ENCODE measurements at places on chromosomes 12 and 14.

- DNase-seq, result no peak
Measured at GRCh38 chr12:54134850-54135249, 53.9 kb downstream of the SMUG1 start.

DNA sequence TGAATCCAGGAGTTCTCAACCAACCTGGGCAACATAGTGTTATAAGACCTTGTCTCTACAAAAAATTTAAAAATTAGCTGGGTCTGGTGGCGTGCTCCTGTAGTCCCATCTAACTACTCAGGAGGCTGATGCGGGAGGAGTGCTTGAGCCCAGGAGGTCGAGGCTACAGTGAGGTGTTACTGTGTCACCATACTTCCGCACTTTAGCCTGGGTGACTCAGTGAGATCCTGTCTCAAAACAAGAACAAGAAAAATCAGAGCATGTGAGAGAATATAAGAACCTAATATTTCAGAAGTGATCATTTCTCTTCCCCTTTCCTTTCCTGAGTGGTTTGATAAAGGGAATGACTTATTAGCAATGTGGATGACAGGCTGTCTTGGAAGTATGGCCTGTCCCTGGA is 9.5 kb downstream of the TRAF3 start:
- DNase-seq, result no peak

DNA sequence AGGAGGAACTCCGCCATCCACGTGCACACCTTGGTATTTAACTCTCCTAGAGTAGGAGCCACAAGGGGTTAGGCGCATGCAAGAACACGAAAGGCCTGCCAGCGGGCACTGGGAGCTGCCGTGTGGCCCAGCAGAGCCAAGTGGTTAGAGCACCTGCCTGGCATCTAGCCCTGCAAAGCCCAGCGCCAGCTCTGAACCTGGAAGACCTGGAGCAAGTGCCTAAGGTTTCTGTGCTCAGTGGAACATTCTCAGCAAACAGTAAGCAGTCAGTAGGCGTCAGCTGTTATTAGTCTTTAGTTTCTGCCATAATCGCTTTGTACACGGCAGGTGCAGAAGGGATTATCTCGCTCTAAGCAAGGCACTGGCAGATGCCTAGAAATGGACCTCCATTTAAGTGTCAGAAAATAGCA is 55.4 kb downstream of the SETD3 start:
- no peak for DNase-seq

DNA sequence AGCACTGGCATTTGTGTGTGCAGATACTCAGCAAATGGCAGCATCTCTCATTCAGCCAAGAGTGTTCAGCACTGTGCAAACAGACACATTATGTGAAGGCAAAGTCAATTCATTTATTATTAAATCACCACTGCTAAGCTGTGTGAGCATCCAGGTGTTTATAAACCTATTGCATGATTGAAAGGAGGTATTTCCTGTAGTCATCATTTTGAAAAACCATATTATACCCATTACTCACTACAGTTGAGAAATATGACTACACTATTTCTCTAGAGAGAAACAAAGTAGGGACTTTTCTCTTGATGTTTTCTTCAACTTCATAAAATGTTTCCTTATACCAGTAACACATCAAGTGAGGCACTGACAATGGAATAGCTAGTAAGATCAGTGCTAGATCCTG is 13.7 kb downstream of the SPX start:
- DNase-seq, result no peak

DNA sequence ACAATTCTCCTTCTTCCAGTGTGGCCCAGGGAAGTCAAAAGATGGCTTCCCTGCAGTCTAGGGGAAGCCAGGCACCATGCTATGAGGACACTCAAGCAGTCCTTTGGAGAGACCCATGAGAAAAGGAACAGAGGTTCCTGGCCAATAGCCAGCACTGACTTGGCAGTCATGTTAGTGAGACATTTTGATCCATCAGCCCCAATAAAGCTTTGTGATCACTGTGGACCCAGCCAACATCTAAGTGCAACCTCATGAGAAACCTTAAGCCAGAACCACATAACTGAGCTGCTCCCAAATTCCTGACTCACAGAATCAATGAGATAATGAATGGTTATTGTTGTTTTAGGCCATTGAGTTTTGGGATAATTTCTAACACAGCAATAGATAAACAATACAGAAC is 51.0 kb upstream of the NAP1L1 start:
- no peak for DNase-seq

- DNase-seq, result no peak
Measured at GRCh38 chr12:80165746-80166145, 66.4 kb downstream of the OTOGL start.

DNA sequence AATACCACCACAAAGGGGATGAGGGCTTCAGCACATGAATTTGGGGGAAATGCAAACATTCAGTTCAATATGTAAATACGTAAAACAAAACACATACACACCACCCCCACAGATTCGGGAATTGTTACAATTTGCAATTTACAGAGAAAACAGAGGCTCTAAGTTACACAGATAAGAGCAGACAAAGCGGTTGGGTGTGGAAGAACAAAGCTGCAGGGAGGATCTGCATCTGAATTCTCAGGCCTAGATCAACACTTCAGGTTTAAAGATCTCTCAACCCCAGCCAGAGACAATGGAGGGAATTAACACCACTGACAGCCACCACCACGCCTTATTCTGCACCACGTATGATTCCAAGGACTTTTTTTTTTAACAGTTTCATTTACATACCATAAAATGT is 375.5 kb downstream of the BCL11B start:
- DNase-seq, result no peak

GRCh38 chr12:54016478-54016964 is 7.7 kb downstream of the HOXC8 start:
- no peak for DNase-seq

- no peak for DNase-seq
Measured at GRCh38 chr14:57530571-57530970, 36.9 kb upstream of the CCDC198 start.

DNA sequence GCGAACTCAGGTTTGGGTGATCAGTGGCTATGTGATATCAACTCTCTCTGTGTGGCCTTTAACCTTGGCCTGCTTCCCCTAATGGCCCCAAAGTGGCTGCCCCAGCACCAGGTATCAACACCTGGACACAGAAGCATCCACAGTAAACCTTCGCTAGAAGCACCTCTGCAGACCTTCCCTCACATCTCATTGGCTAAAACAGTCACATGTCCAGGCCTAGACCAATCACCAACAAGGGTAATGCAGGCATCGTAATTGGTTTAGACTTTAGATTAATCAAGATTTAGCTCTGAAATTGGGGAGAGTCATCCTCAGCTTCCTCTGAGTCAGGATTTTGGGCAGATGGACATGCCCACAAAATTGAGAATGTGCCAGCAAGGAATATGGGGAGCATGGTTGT is 92.5 kb upstream of the MYL2 start:
- DNase-seq, result no peak

DNA sequence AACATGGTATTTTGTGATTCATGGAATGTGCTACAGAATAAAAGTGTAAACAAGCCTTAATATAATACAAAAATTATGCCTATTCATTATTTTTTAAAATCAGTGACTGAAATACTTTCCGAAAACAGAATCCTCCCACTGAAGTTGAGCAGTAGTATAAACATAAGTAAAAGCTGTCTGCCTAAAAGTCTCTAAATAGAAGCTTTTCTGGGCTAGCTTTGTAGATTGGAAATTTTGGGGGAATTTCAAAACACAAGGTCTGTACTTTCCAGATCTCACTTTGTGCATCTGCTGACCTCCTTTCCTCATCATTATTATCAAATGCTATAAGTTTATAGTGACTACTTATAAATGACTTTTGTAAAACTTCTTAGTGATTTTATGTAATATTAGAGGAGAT is 80.4 kb upstream of the TRHDE start:
- DNase-seq, result no peak

DNA sequence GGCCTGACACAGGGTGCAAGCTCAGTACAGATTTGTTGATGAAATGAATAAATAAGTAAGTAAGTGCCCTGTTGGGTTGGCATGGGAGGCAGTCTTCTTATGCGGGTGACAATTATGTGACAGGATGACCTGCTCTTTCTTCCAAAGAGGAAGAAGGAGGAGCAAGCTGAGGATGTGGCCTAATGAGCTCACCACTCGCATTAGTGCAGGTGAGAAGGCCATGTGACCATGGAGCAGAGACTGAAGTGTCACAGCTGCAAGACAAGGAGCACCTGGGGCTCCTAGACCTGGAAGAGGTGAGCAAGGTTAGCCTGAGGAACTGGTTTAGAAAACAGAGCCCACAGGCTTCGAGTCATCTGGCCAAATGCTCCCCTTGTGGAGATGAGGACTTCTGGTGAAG is 34.9 kb downstream of the LRTM2 start:
- no peak for DNase-seq

- DNase-seq, result no peak
Measured at GRCh38 chr14:24630872-24631477, 3.0 kb downstream of the GZMB start.

GRCh38 chr12:78494911-78495310 is 369.7 kb upstream of the SYT1 start:
- no peak for DNase-seq

GRCh38 chr12:57477710-57478681 is 1.7 kb downstream of the ARHGAP9 start:
- peak; percentile 70 for DNase-seq

DNA sequence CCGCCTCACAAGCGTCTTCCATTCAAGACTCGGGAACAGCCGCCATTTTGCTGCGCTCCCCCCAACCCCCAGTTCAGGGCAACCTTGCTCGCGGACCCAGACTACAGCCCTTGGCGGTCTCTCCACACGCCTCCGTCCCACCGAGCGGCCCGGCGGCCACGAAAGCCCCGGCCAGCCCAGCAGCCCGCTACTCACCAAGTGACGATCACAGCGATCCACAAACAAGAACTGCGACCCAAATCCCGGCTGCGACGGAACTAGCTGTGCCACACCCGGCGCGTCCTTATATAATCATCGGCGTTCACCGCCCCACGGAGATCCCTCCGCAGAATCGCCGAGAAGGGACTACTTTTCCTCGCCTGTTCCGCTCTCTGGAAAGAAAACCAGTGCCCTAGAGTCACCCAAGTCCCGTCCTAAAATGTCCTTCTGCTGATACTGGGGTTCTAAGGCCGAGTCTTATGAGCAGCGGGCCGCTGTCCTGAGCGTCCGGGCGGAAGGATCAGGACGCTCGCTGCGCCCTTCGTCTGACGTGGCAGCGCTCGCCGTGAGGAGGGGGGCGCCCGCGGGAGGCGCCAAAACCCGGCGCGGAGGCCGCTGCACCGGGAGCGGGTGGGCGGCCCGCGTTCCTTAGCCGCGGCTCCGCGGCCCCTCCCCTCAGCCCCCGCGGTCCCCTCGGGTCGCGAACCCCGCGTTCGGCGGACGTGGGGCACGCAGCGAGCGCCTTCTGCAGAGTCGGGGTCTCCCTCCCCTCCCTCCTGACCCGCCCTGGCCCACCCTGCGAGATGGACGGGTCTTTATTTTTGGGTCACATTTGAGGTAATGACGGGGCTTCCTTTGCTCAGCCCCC is at the start of gene UBC:
Gene UBC (minus strand): TSS at position 259 of the 847 bp plus-strand sequence. CDS start 879 bp downstream, outside the sequence.
- peak; percentile 86 for DNase-seq

DNA sequence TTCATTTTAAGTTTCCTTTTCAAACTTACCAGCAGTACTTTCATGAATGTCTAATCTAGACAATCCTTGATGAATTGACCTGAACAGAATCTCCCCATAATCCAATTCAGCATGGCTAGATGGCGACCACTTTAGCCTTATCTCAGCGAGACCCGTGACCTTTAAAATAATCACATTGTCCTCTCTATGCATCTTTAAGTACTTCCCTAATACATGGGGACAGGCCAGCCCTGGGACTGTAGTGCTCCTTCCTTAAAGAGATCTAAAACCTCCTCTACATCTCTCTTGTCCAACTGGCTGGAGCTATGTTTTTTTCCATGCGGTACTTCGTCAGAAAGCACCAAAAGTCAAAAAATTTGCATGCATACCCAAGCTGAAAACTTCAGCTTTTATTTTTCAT is 746.0 kb downstream of the VRK1 start:
- no peak for DNase-seq

- DNase-seq, result peak; percentile 52
Measured at GRCh38 chr12:45543887-45544286, 185.6 kb upstream of the ARID2 start.

DNA sequence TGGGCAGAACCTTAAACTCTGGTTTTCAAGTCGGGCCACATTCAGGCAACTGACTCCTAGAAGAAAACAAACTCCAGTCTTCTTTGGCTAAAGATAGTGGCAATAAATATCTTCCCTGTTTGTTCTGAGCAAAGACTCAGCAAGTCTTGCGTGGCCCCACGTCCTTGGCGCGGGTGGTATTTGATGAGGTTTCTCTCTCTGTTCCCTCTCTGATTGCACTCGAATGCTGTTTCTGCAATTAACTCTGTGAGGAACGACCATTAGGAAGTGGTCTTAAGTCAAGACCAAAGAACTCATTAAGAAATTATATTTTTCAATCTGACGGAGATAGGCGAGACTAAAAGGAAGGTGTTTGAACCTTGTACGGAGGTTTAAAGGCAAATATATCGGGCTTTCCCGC is 177.6 kb downstream of the TMEM132C start:
- no peak for DNase-seq

- DNase-seq, result no peak
Measured at GRCh38 chr12:42291680-42292079, 34.2 kb downstream of the ZCRB1 start.

- peak; percentile 45 for DNase-seq
Measured at GRCh38 chr12:31323391-31324115, 2.4 kb downstream of the SINHCAF start.

GRCh38 chr14:60905923-60906322 is 75.0 kb downstream of the TRMT5 start:
- no peak for DNase-seq

GRCh38 chr14:91749868-91750267 is 18.0 kb upstream of the CATSPERB start:
- DNase-seq, result no peak

- no peak for DNase-seq
Measured at GRCh38 chr14:58667900-58668299, 30.1 kb downstream of the DACT1 start.

DNA sequence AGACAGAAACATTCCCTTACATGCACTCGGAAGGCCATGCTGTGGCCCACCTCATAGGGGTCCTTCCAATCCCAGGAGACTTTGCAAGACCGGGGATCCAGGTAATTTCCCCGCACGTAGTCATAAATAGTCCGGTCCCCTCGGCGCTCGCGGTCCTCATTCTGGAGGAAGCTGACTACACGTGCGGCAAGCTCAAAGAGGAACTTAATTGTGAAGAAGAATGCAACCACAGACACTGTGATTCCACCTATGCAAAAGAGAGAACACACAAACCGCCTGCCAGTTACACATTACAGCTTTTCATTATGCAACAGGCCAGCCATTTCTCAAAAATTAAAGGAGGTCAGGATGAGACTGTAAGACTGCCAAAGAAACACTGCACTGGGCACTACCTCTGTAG is 28.4 kb downstream of the AREL1 start:
- DNase-seq, result peak; percentile 9

DNA sequence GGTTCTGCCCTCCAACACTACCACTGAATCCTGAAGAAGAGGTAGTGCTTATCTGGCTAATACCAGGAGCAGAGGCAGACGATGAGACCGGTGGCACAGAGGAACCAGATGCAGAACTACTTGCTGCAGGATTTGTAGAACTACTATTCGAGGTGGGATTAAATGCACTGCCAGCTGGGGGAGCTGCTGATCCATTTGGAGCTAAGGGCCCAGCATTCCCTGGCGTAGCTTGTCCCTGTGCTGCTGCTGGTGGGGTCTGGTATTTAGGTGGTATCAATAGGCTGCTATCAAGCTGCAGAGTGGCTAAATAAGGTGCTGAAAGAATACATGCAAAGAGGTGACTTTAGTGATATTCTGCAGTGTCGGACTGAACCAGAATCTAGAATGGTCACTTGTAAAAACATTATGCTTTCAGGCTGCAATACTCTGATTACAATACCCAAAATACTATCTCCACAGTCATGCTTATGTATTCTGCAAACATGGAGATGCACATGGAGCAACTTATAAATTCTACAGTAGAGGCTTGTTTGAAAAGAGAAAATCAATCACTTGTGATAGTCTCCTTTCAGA is 294.2 kb downstream of the MED13L start:
- DNase-seq, result no peak

Data from T-cell (primary cell).